MG63 (cell line): ENCODE measurements at places on chromosomes 4 and X. TPM values are rescaled to one million over a fixed set of nuclear protein-coding genes. Genes with fewer than 3 reads are reported as not detected.

TRIM75 gene
- total RNA-seq, result not detected in 2 replicates

TXK gene
- not detected in 2 replicates for total RNA-seq

IL13RA2 gene
- total RNA-seq, result 2.4 TPM in 1 of 2 replicates, not detected in the other

HNRNPD gene
- total RNA-seq, result 23.6 and 40.8 TPM in 2 replicates

USP17L30 gene
- total RNA-seq, result not detected in 2 replicates

USP26 gene
- total RNA-seq, result not detected in 2 replicates

MAGEA9B gene
- not detected in 2 replicates for total RNA-seq

NEIL3 gene
- 36.3 and 41.0 TPM in 2 replicates for total RNA-seq

GUCY1B1 gene
- 0.92 and 1.5 TPM in 2 replicates for total RNA-seq

GATA1 gene
- total RNA-seq, result not detected in 2 replicates

CXCL3 gene
- not detected in 2 replicates for total RNA-seq

HPSE gene
- total RNA-seq, result 2.1 TPM in 1 of 2 replicates, not detected in the other

IL21 gene
- not detected in 2 replicates for total RNA-seq

HGFAC gene
- total RNA-seq, result 0.53 TPM in 1 of 2 replicates, not detected in the other

FGFRL1 gene
- 41.7 and 59.5 TPM in 2 replicates for total RNA-seq

UBQLN2 gene
- total RNA-seq, result 3.4 and 4.9 TPM in 2 replicates
